Naive thymus-derived CD8-positive, alpha-beta T cell (primary cell): ENCODE measurements at places on chromosomes 5 and 9.

DNA sequence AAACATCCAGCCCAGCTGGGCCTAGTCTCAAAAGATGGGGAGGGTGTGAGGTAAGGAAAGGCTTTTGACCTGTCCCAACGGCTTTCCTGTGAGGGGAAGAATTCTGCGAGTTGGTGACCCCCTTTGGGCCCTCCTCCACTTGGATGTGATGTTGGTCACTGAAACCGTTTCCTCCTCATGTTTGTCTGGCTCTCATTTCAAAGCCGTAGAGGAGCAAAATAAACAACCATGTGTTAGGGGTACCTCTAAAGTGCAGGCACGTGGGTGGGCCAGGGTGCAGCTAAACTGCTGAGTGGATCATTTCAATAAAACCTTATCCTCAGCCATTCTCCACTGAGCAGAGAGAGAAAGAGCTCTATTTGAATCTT, 84.3 kb upstream of the MELK start:
- DNase-seq = no peak

- no peak for DNase-seq
Observed at GRCh38 chr5:74063821-74064220, 437.8 kb downstream of the ARHGEF28 start.

- DNase-seq = no peak
Observed at GRCh38 chr5:31934156-31934555, 240.0 kb downstream of the GOLPH3 start.

- no peak for DNase-seq
Observed at GRCh38 chr5:159262472-159262858, 625 bp upstream of the UBLCP1 start.

DNA sequence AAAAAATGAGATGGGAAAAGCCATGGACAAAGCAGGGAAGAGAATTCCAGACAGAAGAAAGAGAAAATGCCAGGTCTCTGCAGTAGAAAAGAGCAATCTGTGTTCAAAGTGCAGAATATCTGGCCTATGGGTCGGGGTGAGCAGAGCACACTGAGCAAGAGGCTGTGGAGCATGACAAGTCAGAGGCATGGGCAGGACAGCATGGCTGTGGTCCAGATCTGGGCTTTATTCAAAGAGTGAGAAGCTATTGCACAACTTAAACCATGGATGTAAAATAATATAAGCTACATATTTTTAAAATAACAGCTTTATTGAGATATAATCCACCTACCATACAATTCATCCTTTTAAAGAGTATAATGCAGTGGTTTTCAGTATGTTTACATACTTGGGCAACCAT, 133.1 kb upstream of the SPDL1 start:
- DNase-seq = no peak

DNA sequence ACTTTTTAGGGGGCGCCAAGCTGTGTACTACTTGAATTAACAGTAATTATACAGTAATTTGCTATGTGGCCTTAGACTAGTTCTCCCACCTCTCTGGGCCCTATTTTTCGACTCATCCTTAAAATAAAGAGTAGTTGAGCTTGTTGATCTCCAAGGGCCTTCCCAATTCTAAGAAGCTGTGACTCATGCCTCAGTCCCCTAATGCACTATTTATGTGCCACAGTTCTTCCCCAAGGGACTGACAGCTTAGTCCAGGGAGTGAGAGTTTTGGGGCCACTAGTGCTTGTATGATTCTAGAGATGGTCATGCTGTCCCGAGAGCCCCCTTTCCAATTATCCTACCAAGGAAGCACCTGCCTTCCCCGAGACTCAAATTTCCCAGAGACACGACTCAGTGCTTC, 149.7 kb downstream of the PAPPA start:
- DNase-seq = no peak

DNA sequence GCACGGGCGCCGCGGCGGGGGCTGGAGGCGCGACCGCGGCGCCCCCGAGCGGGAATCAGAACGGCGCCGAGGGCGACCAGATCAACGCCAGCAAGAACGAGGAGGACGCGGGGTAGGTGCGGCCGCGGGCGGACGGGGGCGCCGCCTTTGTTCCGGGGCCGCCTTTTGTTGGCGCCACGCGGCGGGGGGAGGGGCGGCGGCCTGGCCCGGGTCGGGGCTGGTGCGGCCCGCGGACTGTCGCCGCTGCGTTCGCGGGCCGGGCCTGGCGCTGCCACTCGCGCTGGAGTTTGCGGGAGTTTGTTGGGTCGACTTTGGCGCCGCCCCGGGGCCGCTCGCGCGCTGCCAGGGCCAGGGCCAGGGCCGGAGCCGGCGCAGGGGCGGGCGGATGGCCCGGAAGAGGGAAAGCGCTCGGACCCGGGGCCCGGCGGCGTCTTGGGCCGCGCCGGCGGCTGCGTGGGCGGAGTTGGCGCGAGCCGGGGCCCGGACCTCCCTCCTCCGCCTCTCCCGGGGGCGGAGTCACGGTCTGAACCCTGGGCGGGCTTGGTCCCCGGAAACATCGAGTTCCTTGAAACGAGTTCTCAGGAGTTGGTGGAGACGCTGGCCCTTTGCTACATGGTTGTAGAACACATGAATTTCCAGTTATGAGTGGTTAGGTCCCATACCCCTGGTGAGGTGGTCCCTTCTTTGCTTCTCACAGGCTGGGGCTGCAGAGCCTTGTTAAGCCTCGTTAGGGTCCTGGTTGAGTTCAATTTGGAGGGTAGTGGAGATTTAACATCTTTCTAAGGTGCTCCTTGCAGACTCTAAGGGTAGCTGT, 809 bp downstream of the HNRNPAB start:
- DNase-seq = peak; percentile 83

DNA sequence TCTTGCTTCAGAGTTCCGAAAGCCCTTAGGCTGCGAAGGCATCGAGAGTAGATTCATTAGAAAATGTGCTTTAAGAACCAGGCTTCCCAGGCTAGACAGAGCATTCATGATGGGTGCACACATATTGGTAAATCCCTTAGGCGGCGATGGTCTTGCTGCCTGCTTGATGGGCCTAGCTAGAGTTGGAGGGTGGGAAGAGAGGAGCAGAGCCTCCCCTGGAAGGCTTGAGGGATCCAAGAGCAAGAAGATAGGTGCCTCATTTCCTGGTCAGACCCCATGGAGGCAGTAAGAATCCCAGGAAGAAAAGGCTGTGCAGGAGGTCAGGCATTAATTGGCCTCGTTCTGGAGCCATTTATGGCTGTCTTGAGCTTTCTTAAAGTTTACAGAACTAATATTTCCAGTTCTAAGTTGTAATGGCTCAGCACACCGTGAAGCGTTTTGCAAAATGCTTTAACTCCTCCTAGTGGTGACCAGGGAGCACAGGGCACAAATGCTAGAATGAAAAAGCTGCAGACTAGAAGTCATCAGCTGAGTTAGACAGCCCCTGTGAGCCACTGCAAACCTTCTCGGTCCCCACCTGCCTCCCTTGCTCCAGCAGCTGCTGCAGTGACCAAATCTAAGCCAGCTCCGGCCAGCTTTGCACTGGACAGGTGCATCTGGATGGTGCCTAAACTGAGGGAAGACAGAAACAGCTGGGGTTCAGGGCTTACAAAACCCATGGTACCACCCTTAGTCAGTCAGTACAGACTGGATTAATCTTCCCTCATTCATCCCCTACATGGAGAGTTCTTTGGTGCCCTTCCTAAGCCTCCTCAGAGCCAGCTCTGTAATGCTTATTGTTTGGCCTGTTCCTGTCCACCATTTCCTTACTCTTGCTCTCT, 14.7 kb downstream of the SLC45A2 start:
- DNase-seq = no peak

GRCh38 chr9:8412327-8412726, 612.7 kb upstream of the DMAC1 start:
- DNase-seq = no peak

GRCh38 chr9:15178631-15179030, 128.4 kb downstream of the TTC39B start:
- no peak for DNase-seq

- DNase-seq = no peak
Observed at GRCh38 chr9:75712700-75713099, 177.8 kb upstream of the PCSK5 start.

GRCh38 chr9:32004431-32005076, 379.9 kb upstream of the ACO1 start:
- DNase-seq = no peak

GRCh38 chr5:53927668-53928247, 367.3 kb downstream of the NDUFS4 start:
- no peak for DNase-seq

DNA sequence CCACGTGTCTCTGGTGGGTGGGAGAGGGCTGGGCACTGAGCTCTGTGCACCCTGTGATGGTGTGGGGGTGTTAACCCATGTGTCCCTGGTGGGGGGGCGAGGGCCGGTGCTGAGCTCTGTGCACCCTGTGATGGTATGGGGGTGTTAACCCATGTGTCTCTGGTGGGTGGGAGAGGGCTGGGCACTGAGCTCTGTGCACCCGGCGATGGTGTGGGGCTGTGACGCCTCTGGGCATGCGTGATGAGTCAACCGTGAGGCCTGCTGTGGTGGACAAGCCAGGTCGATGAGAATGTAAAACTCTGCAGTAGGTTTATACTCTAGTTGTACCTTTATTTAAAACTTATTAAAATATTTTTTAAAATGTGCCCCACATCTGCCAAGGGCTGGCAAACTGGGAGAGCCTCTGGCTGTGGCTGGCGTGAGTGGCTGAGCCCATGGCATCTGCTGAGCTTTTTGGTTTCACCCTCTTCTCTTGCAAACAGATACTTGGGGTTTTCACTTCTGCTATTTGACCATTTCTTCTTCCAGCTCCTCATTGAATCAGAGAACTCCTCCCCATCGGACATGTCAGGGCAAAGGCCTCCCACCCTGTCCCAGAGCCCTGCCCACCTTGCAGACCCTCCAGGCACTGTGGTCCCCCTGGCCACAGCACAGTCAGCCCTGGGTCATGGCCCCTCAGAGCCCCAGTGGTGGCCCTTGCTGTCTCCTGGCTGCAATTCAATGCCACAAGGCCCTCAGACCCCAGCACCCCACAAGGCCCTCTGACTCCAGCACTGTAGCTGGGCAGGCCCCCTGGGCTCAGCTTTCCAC, 18.5 kb upstream of the EXOC3 start:
- no peak for DNase-seq

DNA sequence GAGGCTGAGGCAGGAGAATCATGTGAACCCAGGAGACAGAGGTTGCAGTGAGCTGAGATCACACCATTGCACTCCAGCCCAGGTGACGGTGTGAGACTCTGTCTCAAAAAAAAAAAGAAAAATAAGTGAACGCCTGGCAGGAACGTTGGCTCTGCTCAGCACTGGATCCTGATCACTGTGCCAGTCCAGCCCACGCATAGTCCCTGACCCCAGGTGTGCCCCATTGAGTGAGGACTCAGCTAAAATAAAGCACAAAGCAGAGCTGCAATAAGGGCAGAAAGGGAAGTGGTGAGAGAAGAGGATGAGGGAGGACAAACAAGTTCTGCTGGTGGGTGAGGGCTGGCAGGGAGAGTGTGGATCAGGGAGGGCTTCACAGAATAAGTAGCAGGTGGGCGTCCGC, 4.3 kb downstream of the GRHPR start:
- DNase-seq = no peak

DNA sequence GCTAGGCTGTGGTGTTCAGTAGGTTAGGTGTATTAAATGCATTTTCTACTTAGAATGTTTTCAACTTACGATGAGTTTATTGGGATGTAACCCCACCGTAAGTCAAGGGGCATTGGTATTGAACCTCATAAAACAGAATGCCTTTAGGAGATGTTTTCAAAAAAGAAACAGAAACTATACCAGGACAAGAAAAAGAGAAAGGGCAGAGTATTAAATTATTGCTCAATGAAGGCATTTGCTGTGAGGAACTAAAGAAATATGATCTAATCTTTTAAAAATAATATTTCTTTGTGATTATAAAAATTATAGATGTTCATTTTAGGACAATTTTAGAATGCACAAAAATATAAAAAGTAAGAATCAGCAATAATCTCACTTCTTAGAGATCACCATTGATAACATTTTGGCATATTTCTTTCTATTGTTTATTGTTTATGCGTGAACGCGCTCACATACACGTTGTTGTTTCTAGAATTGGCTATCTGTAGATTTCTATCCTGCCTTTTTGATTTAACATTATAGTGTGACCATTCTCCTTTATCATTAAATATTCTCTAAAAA, 8.0 kb downstream of the GALNT12 start:
- DNase-seq = no peak

DNA sequence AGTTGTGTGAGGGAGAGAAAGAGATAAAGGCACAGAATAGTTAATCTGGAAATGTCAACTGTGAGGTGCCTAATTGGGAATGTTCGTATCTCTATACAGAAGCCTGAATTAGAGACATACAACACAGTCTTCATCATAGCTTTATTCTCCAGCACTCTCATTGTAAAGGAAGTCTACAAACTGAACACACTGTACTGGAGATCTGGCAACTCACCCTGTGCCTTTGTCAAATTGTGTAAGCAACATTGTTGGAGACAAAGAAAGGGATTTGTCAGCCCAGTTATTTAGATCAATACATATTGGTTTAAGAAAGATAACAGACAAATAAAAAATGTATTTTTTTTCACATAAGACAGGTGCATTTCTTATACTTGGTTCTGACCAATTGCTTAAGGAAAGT, 832.9 kb upstream of the DMAC1 start:
- no peak for DNase-seq

DNA sequence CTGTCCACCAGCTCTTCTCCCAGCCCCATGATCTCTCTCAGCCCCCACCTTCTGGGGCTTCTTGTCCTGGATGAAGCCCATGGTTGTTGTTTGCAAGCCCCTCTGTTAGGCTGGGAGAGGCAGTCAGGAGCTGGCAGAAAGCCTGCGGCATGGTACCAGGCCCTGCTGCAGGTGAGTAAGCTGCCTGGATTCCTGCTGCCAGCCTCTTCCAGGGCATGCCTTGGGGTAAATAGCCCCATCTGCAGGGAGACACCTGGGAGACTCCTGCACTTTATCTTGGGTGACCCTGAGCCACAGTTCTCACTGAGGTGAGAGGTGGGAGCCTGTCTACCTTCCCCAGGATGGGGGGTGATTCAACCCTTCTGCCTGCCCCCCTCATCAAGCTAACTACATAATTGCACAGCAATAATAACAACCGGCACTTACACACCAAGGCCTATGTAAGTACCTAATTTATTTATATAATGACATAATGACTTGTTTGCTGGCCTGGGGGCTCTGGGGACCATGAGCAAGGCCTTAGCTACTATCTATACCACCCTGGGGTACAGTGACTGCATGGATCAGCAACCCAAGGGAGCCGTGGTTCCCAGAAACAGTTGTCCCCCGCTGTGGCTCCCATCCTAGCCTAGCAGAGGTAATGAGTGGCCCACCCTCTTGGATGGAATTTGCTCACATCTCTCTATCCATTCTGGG, 116.0 kb downstream of the PSD2 start:
- DNase-seq = no peak

DNA sequence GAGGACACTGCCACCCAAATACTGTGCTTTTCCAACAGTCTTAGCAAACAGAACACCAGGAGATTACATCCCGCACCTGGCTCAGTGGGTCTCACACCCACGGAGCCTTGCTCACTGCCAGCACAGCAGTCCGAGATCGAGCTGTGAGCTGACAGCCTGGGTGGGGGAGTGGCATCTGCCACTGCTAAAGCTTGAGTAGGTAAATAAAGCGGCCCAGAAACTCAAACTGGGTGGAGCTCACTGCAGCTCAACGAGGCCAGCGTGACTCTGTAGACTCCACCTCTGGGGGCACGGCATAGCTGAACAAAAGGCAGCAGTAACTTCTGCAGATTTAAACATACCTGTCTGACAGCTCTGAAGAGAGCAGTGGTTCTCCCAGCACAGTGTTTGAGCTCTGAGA, 28.8 kb downstream of the EPB41L4A start:
- no peak for DNase-seq
